Kidney glomerular epithelial cell (primary cell): ENCODE measurements at places on chromosomes 4 and X.

DNA sequence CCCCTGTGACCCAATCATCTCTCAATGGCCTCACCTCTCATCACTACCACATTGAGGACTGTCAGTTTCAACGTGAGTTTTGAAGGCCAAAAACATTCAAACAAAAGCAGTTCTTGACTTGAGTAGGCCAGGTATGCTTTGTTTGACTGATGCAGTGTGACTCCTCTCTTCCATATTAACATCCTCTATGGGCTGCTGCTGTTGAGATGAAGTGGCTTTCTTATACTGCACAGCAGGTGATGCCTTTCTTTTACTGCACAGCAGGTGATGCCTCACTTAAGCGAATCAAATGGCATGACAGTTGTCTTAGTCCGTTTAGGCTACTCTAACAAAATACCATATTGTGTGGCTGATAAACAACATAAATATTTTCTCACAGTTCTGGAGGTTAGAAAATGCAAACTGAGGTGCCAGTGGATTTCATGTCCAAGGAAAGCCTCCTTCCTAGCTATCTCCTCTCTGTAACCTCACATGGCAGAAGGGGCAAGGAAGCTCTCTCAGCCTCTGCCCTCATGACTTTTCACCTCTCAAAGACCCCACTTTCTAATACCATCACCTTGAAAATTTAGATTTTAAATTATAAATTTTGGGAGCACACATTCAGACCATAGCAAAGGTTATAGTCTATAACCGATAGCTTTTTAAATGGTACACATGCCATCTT is 2267.9 kb upstream of the AGA start:
- DNase-seq = no peak

DNA sequence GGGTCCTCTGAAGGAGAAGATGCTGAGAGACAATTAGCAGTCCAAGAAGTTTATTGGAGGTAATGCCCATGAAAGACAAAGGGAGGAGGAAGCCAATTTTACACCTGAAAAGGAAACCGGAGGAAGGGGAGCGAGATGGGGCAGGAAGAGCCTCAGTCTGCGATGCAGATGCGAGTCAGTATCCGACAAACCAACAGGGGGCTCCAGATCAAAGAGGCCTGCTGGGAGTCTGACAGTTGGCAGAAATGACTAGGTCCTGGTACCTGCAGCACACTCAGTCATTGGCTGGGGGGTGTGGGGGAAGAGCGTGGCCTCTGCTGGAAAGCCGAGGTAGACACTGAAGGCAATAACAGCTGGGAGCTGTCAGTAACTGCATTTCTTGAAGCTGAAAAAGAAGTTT is 231.1 kb upstream of the CENPE start:
- DNase-seq = no peak

- peak; percentile 69 for DNase-seq
Observed at GRCh38 chr4:113057891-113058290, 8.4 kb downstream of the ANK2 start.

- DNase-seq = no peak
Observed at GRCh38 chrX:132092439-132093065, 35.3 kb downstream of the FRMD7 start.

- DNase-seq = no peak
Observed at GRCh38 chr4:101142259-101142658, 205.1 kb downstream of the PPP3CA start.

DNA sequence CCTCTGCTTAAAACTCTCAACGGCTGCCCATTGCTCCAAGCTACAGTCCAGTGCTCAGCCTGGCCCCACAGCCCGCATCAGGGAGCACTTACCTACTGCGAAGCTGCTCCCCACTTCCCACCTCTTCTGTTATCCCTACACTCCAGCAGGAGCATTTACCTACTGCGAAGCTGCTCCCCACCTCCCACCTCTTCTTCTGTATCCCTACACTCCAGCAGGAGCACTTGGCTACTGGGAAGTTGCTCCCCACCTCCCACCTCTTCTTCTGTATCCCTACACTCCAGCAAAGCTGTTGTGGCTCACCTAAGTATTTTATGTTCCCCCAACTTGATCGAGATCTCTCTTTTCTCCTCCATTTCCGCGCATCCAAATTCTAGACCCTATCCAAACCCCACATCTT is 563.3 kb upstream of the ZFP42 start:
- DNase-seq = no peak

DNA sequence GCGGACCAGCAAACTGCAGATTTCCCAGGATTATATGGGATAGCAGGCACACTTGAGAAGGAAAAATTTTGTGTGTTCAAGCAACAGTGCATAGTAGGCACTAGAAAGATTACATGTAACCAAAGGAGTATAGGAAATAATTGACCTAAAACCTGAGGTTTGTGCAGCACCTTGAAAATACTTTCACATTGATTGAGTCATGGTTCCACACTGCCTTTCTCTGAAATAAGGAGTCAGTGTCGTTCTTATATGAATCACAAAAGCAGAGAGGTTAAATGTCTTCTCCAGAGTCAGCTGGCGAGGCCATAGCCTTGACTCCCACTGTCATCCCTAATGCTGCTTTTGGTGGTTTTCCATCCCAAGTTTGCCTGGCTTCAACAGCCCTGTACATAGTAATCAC is 138.9 kb downstream of the SOWAHB start:
- peak; percentile 51 for DNase-seq

DNA sequence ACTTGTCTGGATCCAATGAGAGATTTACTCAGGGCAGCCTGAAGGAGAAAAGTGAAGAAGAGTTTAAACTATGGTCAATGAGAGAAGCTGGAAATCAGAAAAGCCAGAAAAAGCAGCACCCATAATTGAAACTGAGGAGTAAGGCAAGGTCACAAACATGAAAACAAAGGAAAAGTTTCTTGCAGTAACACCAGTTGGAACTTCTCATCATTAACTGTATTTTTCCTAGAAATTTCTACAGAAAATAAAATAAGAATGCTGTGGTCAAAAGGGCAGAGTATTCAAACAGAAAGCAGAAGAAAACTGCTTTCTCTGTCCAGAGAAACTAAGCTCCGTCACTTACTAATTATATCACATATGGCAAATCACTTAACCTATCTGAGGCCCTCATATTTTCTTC is 102.2 kb downstream of the OR13H1 start:
- no peak for DNase-seq

DNA sequence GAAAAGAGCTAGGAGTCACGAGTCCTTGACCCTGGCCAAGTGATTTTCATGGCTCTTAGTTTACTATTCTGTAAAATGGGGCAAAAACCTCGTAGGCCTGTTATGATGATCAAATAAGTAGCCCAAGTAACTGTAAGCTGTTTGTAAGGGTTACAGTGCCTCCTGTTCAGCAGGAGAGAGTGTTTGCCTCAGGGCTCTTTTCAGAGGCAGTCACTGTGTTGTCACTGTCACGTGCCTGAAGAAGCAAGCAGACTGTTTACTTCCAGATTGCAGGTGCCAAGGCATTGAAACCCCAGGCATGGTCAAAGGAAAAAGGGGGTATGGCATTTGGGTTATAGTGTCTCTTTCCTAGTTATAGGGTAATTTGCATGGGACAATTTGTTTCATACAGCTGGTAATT is 4.5 kb downstream of the RAB39B start:
- DNase-seq = no peak

GRCh38 chr4:15794905-15795304 is 16.8 kb downstream of the CD38 start:
- no peak for DNase-seq

- no peak for DNase-seq
Observed at GRCh38 chr4:91170768-91171167, 1043.6 kb downstream of the CCSER1 start.

- DNase-seq = no peak
Observed at GRCh38 chr4:20506827-20507226, 193.4 kb upstream of the PACRGL start.

DNA sequence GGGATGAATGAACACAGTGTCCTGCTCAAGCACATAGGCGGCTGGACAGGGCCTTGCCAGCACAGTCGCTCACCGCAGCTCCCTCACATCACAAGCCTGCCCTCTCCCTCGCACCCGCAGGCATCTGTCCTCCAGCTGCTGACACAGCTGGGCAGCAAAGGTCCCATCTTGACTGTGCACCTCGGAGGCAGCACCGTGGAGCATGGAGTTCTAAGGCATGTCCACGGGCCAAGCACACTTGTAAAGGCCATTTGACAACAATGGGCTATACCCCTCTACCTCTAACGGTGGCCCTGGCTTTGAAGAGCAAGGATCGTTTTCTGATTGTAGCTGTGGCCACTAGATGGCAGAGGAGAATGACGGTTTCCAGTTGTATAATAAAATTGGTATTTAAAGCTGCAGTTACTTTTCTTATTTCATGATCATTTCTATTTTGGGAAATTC is 53.8 kb downstream of the APLN start:
- DNase-seq = peak; percentile 1

DNA sequence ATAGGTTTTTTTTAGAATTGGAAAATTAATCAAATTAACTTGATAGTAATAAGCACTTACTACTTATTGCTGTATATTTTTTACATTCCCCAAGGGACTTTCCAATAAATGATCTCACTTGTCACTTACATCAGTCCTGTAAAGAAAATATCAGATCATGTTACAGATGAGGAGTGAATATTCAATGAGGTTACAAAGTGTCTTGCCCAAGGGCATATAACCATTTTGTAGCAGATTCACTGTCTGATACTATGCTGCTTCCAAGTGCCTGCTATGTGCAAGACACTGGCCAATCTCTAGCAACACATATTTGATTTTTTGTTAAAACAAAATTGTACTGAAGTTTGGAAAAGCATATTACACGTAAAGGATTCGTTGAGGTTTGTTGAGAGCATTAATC is 1287.7 kb downstream of the FAM133A start:
- DNase-seq = no peak

GRCh38 chr4:100738196-100739165 is 220.7 kb upstream of the EMCN start:
- no peak for DNase-seq

DNA sequence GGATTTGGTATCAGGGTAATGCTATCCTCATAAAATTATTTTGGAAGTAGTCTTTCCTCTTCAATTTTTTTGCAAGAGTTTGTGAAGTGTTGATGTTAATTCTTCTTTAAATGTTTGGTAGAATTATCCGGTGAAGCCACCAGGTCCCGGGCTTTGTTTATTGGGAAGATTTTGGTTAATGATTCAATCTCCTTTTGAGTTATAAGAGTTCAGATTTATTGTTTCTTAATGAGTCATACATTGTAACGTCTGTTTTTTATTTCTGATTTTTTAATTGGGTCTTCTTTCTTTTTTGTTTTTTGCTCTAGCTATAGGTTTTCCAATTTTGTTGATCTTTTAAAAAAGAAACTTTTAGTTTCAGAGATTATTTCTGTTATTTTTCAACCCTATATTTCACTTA is 412.3 kb downstream of the PDGFC start:
- DNase-seq = no peak

DNA sequence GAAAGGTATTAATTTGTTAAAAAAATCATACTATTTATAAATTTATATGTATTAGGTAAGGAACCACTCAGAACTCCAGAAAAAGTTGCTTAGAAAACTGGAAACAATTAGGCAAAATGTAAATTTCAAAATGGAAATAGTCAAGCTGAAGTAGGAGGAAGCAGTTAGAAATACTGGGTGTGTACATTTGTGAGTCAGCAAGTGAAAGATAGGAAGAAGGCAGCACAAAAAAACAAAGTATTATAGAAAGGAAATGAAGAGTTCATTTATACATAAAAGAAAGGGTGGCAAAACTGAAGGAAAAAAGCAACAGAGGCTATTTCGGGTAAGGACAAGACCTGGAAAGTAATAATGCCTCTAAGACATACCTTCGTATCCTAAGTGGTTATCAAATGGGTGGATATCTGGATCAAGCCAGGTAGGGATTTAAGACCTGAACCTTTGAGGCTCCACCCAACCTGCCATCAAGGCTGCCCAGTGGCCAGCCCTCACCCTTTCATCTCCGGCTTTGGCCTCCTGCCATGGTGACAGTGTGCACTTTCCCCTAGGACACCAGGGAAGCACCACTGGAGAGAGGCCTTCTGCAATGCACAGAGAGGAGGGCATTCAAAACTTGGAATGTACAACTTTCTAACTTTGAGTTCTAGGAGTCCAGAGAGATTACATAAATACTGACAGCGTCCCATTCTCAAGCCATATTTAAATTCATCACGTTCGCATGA is at the start of gene LRRC66:
TSS of gene LRRC66 (minus strand) at position 428 of the 722 bp plus-strand sequence. CDS start 2,750 bp downstream, outside the sequence.
- DNase-seq = no peak

DNA sequence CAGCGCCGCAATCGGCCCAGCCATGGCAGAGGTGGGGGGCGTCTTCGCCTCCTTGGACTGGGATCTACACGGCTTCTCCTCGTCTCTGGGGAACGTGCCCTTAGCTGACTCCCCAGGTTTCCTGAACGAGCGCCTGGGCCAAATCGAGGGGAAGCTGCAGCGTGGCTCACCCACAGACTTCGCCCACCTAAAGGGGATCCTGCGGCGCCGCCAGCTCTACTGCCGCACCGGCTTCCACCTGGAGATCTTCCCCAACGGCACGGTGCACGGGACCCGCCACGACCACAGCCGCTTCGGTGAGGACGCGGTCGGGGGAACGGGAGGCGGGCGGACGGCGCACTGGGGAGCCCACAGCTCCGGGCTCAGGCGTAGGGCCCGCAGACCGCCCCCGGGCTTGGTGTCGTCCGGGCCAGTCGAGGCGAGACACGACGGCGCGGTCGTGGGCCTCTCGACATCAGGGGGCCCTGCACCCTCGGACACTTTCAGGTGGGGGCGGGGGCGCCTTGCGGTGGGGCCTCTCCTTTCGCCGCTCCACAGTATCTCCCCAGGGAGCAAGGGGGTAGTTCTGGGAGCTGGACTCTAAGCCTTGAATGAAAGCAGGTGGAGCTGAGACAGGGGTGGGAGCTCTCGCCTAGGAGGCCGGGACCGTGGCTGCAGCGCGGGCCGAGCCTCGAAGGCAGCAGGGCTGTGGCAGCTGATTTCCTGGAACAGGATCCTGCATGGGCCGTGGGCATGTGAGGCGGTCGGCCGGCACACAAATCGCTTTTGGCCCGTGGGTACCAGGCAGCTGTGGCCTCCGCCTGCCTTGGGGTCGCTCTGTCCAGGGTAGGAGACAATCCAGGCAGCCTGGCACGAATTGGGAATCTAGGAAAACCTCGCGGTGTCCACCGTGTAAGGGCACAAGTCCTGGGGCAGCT is 722 bp downstream of the FGF16 start:
- DNase-seq = no peak

GRCh38 chr4:64001229-64001898 is 407.9 kb downstream of the TECRL start:
- DNase-seq = no peak

- no peak for DNase-seq
Observed at GRCh38 chrX:16664074-16664473, 14.1 kb downstream of the S100G start.

DNA sequence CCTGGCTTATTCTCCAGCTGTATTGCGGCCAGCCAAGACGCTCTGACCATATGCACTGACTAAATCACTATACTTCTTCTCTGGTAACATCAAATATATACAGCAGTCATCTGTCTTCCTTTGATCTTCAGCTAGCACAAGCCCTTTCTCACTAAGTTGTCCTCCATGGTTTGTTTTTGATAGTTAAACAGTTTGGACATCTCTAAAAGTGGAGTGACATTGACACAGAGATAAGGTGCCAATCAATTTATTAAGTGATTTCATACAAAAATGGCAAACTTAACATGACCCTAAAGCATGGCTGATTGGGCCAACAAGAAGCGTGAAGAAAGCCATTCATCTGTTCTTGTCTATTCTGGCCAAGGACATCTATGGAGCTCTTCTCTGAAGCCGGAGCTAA is 334.9 kb downstream of the NKX6-1 start:
- DNase-seq = no peak

GRCh38 chr4:154744341-154744926 is 634 bp downstream of the LRAT start:
- DNase-seq = no peak

- no peak for DNase-seq
Observed at GRCh38 chrX:53422861-53423306, at the start of gene RIBC1. Gene RIBC1, plus strand, starts transcription at chrX:53422873. Its CDS starts 3,404 bp downstream, at chrX:53426277.

- DNase-seq = no peak
Observed at GRCh38 chr4:149707862-149708261, 107.8 kb downstream of the IQCM start.
